Smooth muscle cell of the umbilical artery (primary cell): ENCODE measurements at places on chromosomes 2 and 18. TPM values are rescaled to one million over a fixed set of nuclear protein-coding genes. Genes with fewer than 3 reads are reported as not detected.

The NEURL3 gene
- not detected in 2 replicates for total RNA-seq

The GDF7 gene
- under 0.01 and 0.05 TPM in 2 replicates for total RNA-seq

The ZSWIM2 gene
- total RNA-seq = not detected in 2 replicates

The ATF2 gene
- total RNA-seq = 39.5 and 45.8 TPM in 2 replicates

The OXER1 gene
- not detected in 2 replicates for total RNA-seq

The SPR gene
- total RNA-seq = 24.2 and 35.9 TPM in 2 replicates

The OSBPL6 gene
- 1.8 and 12.8 TPM in 2 replicates for total RNA-seq

The ELOA2 gene
- total RNA-seq = under 0.01 TPM in 1 of 2 replicates, not detected in the other

The TMEM178A gene
- total RNA-seq = 0.30 and 0.92 TPM in 2 replicates

The HTR2B gene
- 0.51 and 2.1 TPM in 2 replicates for total RNA-seq

The TMEFF2 gene
- total RNA-seq = 0.89 and 5.6 TPM in 2 replicates
